Activated naive CD4-positive, alpha-beta T cell treated with anti-CD3 and anti-CD28 coated beads for 36 hours (primary cell): ENCODE measurements at places on chromosomes 3 and 15. TPM values are rescaled to one million over a fixed set of nuclear protein-coding genes. Genes with fewer than 3 reads are reported as not detected.
A peak's percentile ranks its signal among the peaks of the same experiment; 100 is the strongest.

MOBP gene
- not detected for total RNA-seq

GRCh38 chr3:37467761-37468160 lies 293.4 kb upstream of the LRRFIP2 start:
- no peak for DNase-seq
- H3K4me1 ChIP-seq = no peaks in the 10 kb centered on the region
- peaks cover 29% of the 10 kb centered on the region for H3K27me3 ChIP-seq
- no peak overlapping the region for H3K4me3 ChIP-seq
- no peak overlapping the region for H3K27ac ChIP-seq

DNA sequence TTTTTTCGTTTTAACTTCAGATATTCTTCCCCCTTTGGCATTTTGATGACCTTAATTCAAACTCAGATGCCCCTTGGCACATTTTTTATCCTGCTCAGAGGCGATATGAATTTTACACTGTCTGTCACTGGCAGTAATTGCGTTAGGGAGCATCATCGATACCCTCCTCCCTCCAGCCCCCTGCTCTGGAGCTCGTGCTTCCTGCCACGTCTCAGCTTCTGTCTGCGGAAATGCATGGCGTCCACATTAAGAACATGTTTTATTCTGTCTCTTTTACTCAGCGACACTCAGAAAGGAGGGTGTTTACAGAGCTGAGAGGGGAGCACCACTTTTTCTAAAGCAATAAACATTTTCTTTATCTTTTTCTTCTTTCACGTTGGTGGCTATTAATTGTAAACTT lies 254.2 kb downstream of the EBLN2 start:
- H3K4me3 ChIP-seq = no peak overlapping the region
- no peaks in the 10 kb centered on the region for H3K4me1 ChIP-seq
- peaks cover 2% of the 10 kb centered on the region for H3K27me3 ChIP-seq
- H3K27ac ChIP-seq = no peak overlapping the region
- no peak for DNase-seq

WDR93 gene
- not detected for total RNA-seq

DNA sequence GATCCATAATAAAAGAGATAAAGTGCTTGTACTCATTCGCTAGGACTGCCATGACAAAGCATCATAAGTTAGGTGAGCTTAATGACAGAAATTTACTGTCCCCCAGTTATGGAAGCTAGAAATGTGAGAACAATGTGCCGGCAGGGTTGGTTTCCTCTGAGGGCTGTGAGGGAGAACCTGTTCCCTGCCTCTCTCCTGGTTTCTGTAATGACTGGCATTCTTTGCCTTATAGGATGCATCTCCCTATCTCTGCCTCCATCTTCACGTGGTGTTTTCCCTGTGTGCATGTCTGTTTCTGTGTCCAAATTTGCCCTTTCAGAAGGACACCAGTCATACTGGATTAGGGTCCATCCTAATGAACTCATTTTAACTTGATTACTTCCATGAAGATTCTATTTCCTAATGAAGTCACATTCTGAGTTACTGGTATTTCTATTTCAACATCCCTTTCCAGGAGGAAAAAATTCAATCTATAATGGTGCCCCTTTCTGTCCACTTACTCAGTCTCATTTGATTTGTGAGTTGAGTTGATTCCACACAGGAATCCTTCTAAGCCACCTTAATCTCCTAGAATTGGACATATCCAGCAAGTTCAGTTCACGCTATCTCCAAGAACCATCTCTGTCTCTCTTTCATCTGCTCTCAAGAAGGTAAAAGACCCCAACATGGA lies 71.2 kb upstream of the LIPC start:
- DNase-seq = no peak
- no peaks in the 10 kb centered on the region for H3K36me3 ChIP-seq
- H3K4me1 ChIP-seq = peaks cover 50% of the 10 kb centered on the region
- no peaks in the 10 kb centered on the region for H3K27me3 ChIP-seq
- H3K27ac ChIP-seq = no peak overlapping the region
- H3K4me3 ChIP-seq = no peak overlapping the region

- H3K36me3 ChIP-seq = peaks cover 7% of the 10 kb centered on the region
- no peak for DNase-seq
Measured at GRCh38 chr15:74579001-74579400, 36.6 kb upstream of the CLK3 start.

GRM2 gene
- total RNA-seq = 0.07 TPM

- no peak overlapping the region for H3K4me3 ChIP-seq
- H3K27ac ChIP-seq = no peak overlapping the region
- no peak for DNase-seq
- no peaks in the 10 kb centered on the region for H3K36me3 ChIP-seq
Measured at GRCh38 chr3:156918746-156919145, 92.6 kb downstream of the LEKR1 start.

DNA sequence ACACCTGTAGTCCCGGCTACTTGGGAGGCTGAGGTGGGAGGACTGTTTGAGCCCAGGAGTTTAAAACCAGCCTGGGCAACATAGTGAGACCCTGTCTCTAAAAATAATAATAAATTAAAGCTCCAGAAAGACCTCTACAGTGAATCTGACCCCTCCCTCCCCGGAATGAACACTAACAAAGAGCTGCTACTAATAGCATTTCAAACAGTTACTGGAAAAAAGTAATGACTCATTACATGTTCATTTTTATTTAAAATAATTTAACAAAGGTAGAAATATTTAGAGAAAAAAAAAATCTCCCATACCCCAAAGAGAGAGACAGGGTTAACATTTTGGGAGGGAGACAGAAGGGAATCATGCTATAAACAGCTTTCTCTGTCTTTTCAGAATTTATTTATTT lies 2.2 kb upstream of the UBA3 start:
- peak overlapping the region; percentile 95 for H3K27ac ChIP-seq
- H3K36me3 ChIP-seq = peaks cover 8% of the 10 kb centered on the region
- H3K4me3 ChIP-seq = no peak overlapping the region
- no peaks in the 10 kb centered on the region for H3K27me3 ChIP-seq

DNA sequence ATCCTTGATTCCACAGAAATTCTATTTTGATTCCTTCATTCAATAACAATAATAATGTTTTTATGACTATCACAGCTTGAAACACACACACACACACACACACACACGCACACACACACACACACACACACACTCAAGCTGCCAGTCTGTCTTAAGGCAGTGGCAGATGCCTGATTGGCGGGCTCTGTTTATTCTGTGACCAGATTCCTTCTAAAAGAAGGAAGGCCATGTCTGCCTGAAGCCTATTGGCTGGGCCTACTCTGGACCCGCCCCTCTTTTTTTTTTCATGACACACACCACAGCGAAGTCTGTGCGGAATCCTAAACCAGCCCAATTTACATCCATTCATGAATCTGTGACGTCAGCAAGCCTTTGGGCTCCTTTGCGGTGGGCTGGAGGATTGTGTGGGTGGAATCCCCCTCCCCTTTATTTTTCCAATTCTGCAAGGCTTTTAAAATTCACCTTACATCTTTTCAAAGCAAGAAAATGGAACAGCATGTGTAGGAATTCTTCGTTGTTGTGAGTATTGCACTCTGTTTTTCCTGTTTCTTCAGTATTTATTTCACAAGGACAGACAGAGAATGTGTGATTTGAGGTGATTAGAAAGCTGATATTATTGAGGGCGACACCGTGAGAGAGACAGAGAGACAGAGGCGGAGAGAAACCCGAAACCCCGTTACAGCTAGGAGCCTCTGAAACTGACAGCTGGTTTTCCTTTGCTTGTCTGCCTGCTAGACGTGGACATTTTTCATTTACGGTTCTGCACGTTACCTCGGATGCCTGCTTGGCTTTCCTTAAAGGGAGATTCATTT lies at the start of gene MAP3K13:
TSS of gene MAP3K13 (plus strand) at position 287 of the 812 bp plus-strand sequence. CDS start 65,446 bp downstream, outside the sequence.
- H3K27me3 ChIP-seq = peaks cover 49% of the 10 kb centered on the region

DNA sequence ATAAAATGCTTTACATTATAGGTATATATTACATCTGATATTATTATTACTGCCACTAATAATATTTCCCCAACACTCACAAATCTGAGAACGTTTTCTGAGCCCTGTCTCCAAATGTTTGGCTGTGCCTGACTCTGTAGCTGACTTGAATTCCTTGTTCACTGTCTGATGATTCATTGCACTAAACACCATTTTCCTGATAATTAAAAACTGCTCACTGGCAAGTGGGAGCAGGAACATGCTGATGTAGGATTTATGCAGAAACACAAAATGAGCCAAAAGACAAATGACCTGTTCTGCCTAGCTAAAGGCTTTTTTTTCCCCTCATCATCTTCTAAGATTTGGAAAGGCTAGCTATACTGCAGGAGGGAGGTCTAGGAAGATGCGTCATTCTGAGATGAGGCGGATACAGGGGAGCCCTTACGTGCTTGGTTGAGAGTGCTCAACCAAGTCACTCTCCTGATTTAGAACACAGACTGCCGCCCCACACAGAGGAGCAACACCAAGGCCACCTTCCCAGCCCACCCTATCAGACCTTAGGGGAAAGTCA lies 380.7 kb downstream of the EPHB1 start:
- peaks cover 2% of the 10 kb centered on the region for H3K27me3 ChIP-seq
- no peaks in the 10 kb centered on the region for H3K4me1 ChIP-seq
- no peak overlapping the region for H3K27ac ChIP-seq
- H3K36me3 ChIP-seq = no peaks in the 10 kb centered on the region

IQGAP1 gene
- total RNA-seq = 136 TPM

FOXL2NB gene
- total RNA-seq = not detected

- H3K36me3 ChIP-seq = no peaks in the 10 kb centered on the region
- no peak overlapping the region for H3K27ac ChIP-seq
- peak; percentile 9 for DNase-seq
- peaks cover 5% of the 10 kb centered on the region for H3K27me3 ChIP-seq
- H3K4me1 ChIP-seq = no peaks in the 10 kb centered on the region
Measured at GRCh38 chr3:134838599-134838998, 43.5 kb downstream of the EPHB1 start.

- H3K4me3 ChIP-seq = no peak overlapping the region
- DNase-seq = no peak
- no peaks in the 10 kb centered on the region for H3K36me3 ChIP-seq
- no peak overlapping the region for H3K27ac ChIP-seq
Measured at GRCh38 chr3:154137036-154137435, 15.8 kb downstream of the ARHGEF26 start.

PARP15 gene
- total RNA-seq = 5.1 TPM

DNA sequence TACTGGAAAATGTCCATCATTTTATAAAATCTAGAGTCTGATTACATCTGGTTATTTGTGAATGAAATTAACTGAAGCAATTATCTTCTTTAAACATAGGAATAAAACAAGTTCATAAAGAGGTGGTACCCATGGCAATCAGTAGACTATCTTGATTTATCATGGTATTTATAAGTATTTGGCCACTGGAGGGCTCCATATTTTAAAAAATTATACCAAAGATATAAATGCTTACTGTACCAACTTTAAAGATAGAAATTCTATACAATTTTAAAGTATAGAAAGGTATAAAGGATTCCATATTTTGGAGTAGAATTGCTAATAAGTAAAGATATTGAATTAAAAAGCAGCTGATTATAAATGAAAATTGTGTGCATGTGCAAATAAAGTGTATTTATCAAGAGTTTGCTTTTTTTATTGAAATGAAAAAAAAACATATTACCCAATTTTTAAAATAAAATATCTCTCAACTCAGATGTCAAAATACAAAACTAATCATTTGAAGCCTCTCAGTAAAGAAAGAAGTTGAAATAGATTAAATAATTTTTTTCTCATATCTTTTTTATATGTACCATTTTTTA lies 105.3 kb downstream of the BBX start:
- peaks cover 36% of the 10 kb centered on the region for H3K4me1 ChIP-seq
- H3K36me3 ChIP-seq = no peaks in the 10 kb centered on the region
- H3K27me3 ChIP-seq = no peaks in the 10 kb centered on the region

HGD gene
- total RNA-seq = not detected

GOLGA6L4 gene
- 0.76 TPM for total RNA-seq

DNA sequence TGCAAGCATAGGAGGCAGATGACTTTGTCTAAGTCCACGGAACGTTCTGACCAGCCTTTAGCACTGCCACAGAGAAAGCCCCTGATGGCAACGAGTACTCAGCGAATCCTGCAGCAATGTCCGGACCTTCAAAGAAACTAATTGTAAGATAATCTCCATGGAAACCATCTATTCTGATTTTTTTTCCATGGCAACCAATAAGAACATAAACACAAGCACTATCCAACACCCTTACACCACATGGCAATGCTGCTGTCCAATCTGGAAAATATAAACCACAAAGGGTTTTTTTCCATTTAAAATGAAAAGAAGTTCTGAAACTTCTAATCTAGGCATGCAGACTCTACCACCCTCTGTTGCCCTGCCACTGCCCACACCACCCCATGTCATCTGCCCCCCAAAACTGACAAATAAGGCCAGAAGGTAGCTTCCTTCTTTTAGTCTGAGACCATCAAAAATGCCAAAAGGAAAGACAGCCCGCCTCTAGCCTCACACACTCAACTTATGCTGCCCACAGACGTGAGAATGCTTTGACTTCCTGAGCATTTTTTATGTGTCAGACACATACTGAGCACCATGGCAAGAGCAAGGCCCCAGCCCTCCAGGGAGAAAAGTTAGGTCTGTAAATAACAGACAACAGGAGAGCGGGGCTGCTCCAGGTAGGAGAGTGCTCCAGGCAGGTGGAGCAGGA lies 44.5 kb downstream of the POC1A start:
- no peak overlapping the region for H3K4me3 ChIP-seq
- H3K27me3 ChIP-seq = no peaks in the 10 kb centered on the region
- H3K36me3 ChIP-seq = peaks cover 6% of the 10 kb centered on the region
- H3K4me1 ChIP-seq = no peaks in the 10 kb centered on the region
- DNase-seq = no peak
- H3K27ac ChIP-seq = no peak overlapping the region

DNA sequence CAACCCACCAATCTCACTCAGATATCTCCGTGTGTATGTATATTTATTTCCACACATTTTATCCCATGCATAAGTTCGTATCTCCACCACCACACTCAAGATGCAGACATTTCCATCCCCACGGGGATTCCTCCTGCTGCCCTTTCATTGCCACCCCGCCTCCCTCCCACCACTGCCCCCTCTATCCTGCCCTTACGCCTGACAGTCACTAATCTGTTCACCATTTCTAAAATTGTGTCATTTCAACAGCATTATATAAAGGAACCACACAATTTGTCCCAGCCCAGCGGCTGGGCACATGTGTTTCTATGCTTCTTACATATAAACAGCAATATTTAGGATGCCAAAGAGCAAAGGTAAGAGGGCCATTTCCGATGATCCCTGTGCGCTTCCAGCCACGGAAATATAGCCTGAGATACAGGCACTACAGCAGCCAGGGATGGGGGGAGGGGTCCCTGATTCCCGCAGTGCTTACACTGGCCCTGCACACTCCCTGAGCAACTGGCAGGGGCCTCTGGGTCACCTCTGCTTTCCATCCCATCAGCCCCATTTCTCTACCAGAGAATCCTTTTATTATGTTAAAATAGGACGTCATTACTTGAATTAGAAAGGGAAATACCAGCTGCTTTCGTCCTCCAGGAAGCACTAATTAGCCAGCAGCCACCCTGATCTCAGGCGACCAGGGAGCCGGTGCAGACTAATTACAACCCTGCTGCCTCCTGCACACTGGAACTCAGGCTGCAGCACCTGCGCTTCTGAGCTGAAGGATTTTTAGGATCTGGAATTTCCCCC lies 372.0 kb upstream of the ATP10A start:
- H3K4me3 ChIP-seq = no peak overlapping the region
- no peaks in the 10 kb centered on the region for H3K36me3 ChIP-seq
- no peak overlapping the region for H3K27ac ChIP-seq
- H3K4me1 ChIP-seq = no peaks in the 10 kb centered on the region
- DNase-seq = no peak

MORC1 gene
- total RNA-seq = not detected

GRCh38 chr3:89280301-89280700 lies 172.9 kb downstream of the EPHA3 start:
- no peak overlapping the region for H3K27ac ChIP-seq
- no peaks in the 10 kb centered on the region for H3K27me3 ChIP-seq
- H3K36me3 ChIP-seq = no peaks in the 10 kb centered on the region
- DNase-seq = no peak
